ENCODE measurements at places on chromosomes 5 and 9.
A peak's percentile ranks its signal among the peaks of the same experiment; 100 is the strongest.

DNA sequence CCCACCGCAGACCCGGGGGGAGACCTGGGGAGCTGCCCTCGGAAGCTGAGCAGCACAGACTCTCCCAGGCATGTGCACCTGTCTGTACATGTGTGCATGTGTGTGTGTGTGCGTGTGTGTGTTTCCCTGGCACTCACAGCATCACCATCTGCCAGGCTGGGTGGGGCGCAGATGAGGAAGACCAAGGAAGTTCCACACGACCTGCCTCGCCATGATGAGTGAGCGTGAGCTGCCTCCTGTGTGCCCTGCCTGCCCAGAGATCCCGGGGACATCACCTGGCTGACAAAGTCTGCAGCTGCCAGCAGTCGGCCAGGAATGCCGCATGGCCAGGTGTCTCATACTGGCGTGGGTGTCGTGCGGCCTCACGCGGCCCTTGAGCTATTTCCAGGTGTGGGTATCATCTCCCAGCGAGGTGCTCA lies 4.0 kb upstream of the GPSM1 start:
- DNase-seq = no peak

- DNase-seq = no peak
Observed at GRCh38 chr5:127961006-127961762, 122.4 kb upstream of the SLC12A2 start.

GRCh38 chr5:102531506-102531905 lies 32.7 kb upstream of the SLCO6A1 start:
- DNase-seq = no peak

- DNase-seq = no peak
Observed at GRCh38 chr9:127148014-127148413, 25.6 kb upstream of the ANGPTL2 start.

GRCh38 chr5:91219803-91220371 lies 163.2 kb downstream of the ARRDC3 start:
- DNase-seq = peak; percentile 46

- DNase-seq = no peak
Observed at GRCh38 chr9:16712787-16713186, 157.7 kb downstream of the BNC2 start.

- no peak for DNase-seq
Observed at GRCh38 chr5:28743025-28743715, 1704.8 kb upstream of the CDH9 start.

DNA sequence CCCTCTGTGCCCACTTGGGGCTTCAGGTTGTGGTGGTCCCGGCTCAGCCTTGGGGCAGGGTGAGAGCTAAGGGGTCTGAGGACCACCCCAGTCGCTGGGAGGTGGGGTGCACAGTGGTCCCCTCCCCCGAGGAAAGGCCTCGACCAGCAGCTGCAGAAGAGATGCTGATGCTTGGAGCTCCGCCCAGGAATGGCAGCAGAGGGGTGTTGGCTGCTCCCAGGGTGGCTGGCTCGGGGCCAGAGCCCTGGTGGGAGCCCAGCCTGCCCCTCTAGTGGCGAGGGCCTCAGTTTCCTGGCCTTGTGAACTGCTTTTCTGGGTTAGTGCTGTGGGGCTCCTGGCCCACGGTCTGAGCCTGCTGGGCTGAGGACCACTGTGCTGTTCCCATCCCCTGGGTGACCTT lies 1.2 kb downstream of the DIPK1B start:
- no peak for DNase-seq

DNA sequence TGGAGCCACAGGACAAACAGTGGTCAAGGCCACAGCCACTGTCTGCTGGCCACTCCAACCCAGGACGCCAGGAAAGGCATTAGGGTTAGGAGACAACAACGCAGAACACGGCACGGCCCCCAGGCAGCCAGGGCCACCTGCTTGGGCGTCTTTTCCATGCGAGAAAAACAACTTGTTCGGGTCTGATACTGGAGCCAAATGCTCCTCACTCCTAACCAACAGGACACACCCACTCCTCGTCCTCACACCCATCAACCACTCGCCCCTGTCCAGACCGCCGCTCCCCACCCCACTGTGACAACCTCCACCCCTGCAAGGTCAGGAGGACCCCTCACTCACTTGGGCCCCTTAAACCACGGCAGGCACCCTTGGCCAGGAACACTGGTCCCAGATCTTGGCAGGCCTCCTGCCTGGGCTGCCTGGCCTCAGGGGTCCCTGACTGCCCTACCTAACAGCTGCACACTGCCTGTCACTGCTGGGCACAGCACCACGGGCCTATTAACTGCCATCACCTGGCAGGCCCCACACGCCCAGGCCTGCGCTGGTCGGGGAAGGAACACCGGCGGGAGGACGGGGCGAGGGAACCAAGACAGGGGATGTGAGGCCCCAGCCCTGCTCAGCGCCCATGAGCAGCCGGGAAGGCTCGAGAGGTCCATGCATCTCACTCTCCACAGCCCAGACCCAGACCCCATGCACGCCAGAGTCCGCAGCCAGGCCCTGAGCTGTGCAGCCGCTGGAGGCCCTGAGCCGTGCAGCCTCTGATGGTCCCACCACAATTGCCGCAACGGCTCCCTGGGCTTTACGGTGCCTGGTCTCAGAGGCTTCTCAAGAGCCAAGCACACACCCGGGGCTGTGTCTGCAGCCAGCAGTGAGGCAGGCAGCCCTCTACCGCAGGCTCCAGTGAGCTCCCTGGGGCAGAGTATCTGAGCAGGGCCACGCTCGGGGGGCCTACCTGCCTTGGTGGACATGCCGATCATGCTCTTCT lies 13.8 kb downstream of the CLPTM1L start:
- no peak for DNase-seq

- no peak for DNase-seq
Observed at GRCh38 chr9:124452326-124452725, 2.1 kb downstream of the ADGRD2 start.

DNA sequence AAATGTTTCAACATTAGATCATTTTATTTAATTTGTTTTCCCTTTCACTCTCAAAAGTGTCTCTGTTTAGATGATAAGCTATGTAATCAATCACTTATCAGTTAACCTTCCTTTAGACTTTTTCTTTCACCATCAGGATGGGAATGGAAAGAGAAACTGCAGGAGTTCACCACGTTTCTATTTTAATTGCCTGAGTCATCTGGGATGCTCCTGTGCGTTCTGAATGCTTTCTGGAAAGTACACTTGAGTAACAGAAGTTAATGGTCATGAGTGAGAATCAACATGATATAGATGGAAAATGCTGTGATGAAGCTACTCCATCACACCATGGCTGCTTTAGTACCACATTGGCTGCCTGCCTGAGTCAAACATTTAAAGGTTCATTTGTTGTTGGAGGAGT lies 783.3 kb upstream of the CDH9 start:
- DNase-seq = no peak

GRCh38 chr5:72138943-72139521 lies 31.8 kb downstream of the MAP1B start:
- DNase-seq = peak; percentile 96

GRCh38 chr9:123946101-123946821 lies 16.3 kb upstream of the DENND1A start:
- DNase-seq = no peak

- no peak for DNase-seq
Observed at GRCh38 chr5:19235101-19235584, 752.9 kb downstream of the CDH18 start.

GRCh38 chr9:2359891-2360471 lies 261.6 kb upstream of the VLDLR start:
- DNase-seq = no peak

GRCh38 chr5:4651806-4652565 lies 488.1 kb upstream of the ADAMTS16 start:
- no peak for DNase-seq

GRCh38 chr9:114093031-114093471 lies 6.0 kb downstream of the KIF12 start:
- DNase-seq = no peak

GRCh38 chr9:112569186-112569585 lies 82.6 kb downstream of the KIAA1958 start:
- DNase-seq = peak; percentile 98

DNA sequence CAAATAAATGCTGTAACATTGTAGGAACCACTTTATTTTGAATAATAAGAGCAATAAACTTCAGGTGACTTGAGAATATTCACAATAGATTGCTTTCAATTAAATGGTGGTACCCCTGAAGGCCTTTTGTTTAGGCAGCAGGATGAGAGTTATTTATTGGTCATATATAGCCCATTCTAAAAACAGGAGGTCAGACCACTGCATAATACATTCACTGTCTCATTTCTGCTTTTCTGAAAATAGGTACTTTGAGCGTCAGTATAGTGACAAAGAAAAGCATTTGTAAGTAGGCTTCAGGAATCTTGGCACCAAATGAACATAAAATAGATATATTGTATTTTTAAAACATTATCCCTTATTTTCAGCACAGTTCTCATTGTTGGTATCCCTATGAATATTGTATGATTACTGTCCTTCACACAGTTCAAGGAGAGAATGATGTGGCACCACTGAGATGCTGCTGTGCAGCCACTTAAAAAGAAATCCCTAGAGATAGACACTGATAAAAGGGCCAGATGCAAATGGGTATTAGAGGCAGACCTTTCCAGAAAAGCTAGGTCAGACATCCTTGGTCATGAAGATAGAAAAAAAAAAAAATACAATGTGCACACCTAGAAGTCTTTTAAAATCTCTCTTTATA lies 381.8 kb upstream of the ST8SIA4 start:
- DNase-seq = no peak

DNA sequence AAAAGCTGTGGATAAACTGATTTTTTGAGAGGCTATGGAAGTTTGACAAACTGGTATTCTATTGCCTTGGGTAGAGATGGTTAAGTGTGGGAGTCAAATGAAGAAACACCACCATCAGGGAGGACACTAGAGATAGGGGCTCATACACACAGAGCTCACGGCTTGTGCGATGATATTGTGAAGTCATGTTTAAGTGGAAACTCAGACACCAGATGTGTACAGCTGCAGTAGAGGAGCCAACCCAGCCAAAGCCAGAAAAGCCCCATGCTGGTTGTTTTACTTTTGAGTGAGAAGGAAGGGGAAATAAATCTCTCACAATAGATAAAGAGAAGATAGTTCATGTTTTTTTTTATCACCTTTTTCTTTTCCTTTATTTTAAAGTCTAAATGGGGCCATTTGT lies 377.7 kb downstream of the DMRT2 start:
- no peak for DNase-seq

- DNase-seq = no peak
Observed at GRCh38 chr9:126451316-126451885, 124.8 kb downstream of the MVB12B start.

DNA sequence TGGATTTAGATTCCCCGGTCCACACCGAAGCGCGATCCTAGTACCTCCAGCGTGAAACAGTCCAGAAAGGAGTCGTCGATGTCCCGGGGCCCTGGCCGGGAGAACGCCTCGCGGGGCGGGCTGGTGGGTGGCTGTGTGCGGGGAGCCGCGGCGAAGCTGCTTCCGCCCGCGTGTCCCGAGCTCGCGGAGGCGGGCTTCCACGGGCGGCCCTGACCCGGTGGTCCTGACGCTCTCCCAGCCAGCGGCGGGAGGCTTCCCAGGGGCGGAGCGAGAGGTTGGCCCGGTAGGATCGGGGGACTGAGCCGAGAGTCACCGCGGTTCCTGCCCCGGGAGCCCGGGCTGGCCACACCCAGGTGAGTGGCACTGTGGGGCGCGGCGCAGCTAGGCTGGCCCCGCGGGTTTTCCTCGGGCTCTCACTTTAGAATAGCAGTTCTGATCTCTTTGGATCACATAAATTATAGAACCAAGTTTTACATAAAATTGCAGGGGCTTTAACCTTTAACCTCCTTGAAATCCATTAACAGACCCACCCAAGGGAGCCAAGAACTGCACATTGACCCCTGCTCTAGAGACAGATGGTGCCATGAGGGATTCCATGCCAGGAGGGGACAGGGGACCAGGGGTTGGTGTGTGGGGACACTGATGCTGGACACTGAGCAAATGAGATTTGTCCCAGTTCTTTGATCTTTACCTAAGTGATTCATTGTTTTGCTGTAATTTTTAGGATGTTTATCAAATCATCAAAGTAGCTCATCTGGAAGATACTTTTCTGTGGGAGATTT lies 29.2 kb upstream of the IL31RA start:
- peak; percentile 3 for DNase-seq

DNA sequence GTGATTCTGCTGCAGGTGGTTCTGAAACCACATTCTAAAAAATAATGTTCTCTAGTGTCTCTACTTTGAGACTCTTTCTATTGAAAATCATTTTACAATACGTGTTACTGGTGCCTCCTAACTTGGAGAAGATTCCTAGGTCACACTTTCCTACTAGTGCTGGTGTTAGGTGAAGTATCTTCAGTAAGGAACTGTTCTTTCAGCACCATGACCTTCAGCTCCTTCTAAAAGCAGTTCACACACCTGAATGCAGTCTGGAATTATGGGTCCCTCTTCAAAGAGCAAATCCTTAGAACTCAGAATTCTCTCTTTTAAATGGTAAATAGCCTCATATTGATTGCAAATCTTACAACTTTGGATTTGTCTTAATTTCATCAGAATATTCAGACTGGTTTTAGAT lies 10.6 kb upstream of the DPYSL3 start:
- no peak for DNase-seq
